ENCODE measurements at places on chromosomes 4 and X.

DNA sequence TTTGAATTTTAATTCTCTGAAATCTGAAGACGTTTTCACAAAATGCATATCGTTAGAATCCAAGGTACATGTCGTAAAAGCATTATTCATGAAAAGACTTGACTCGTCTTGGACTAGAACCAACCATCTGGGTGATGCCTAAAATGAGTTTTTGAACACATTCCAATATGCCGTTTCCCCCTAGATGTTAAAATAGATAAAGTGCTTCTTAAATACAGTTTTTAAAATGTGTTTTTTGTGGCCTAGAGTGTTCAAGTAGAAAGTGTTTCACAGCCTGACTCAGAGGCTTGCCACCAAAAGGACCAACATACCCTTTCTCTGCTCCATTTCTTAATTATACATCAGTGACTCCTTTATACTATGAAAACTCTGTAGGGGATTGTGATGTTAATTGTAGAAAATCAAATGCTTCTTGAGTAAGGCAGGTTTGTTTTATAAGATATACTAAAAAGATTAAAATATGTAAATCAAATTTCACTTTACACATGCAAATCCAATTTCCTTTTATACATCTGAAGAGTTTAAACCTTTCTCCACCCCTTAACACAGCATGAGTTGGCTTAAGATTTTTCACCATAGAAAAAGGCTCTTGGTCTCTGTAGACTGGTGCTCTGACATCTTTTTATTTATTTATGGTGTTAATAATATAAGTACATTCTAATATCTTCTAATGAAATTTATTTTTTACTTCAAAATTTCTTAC, 48.4 kb downstream of the PRKG2 start:
- no peak for DNase-seq

DNA sequence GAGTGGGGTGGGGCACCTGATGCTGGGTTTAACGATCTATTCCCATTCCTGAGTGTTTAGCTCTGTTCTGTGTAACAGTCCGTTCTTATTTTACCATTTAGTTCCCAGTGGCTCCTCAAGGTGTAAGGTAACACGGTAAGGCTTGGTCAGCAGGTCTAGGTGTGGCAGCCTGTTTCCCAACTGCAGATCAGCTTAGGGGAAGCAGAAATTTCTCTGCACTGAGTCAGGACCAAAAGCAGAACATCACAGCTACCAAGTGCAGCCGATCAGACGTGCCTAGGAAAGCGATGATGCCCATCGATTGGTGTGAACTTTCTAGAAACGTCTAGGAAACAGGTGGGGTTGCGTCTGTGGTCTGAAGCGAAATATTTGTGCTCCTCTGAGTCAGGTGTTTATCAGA, 240.1 kb downstream of the STIM2 start:
- DNase-seq, result no peak

DNA sequence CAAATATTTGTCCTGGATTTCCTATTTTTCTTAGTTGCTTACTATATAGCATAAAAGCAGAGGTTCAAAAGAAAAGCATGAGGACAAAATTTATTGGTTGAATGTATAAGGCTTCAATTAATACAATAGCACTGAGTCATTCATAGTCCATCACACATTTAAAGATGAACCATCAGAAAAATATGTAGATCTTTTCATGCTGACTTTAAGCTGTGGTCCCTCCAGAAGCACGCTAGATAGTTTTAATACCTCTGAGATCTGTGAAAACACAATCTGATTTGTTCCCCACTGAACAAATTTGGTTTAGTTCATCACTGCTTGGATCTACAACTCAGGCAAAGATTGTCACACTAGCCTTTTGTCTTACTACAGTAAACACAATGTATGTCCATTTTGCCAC, 377.2 kb upstream of the ANXA10 start:
- no peak for DNase-seq

DNA sequence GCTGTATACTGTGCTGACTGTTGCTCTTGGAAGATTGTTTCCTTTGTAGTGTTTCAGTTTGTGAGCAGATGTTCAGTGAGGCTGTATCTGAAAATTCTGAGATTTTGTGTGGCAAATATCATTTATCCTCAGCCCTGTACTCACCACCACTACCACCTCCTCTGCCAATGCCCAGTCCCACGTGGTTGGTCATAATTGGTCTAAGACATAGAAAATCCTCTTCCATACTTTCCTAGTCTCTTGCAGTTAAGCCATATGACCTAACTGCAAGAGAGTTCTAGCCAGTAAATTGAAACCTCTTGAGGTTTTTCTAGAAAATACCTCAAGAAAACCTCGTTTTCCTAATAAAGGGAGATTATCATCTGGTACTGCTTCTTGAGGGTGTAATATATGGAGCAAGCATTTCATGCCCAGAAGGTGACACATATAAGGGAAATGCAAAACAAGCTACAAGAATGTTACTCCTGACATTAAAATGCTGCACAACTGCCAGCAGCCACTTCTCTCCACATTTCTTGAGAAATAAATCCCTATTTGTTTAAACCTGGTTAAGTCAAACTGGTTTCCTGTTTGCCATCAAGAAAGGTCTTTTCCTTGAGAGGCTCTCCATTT, 32.8 kb downstream of the ABCE1 start:
- no peak for DNase-seq

- no peak for DNase-seq
These were observed 10.5 kb downstream of the LGI2 start for GRCh38 chr4:25020236-25020635.

GRCh38 chr4:76703123-76703490, 194.8 kb downstream of the SOWAHB start:
- DNase-seq, result no peak

- no peak for DNase-seq
These were observed 47.8 kb downstream of the NIPAL1 start for GRCh38 chr4:48064349-48064748.
